ENCODE measurements at places on chromosomes 3 and 15. TPM values are rescaled to one million over a fixed set of nuclear protein-coding genes. Genes with fewer than 3 reads are reported as not detected.

DNA sequence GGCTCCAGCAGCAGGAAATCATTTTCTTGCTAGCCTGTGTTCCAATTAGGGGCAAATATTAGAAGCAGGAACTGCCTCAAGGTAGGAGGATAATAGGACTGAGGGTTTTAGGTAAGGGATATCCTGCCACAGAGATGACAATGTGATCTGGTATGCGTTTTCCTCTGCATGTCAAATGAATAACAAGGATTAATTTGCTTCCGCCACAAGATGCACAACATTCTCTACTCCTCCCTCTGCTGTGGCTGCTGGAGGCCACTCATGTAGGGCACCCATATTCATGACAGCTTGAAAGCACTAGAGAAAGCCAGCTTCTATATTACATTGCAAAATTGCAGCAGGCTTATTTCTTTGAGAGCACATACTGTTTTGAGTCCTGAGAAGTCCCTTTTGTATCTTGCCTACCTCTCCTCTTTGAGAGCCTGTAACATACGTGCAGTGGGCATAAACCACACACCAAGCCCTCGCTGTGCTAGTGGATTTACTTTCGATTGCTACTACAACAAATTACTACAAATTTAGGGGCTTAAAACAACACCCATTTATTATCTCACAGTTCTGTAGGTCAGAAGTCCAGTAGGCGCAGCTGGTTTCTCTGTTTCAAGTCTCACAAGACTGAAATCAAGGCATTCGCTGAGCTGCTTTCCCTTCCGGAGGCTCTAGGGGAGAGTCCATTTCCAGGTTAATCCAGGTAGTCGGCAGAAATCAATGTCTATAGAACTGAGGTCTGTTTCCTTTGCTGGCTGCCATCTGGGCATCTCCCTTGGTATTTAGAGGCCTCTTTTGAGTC is 5.9 kb upstream of the CD47 start:
- no peak for DNase-seq

EXD1 gene
- total RNA-seq = not detected

- DNase-seq = no peak
These were observed 1.0 kb upstream of the ONECUT1 start for GRCh38 chr15:52790941-52791751.

DNA sequence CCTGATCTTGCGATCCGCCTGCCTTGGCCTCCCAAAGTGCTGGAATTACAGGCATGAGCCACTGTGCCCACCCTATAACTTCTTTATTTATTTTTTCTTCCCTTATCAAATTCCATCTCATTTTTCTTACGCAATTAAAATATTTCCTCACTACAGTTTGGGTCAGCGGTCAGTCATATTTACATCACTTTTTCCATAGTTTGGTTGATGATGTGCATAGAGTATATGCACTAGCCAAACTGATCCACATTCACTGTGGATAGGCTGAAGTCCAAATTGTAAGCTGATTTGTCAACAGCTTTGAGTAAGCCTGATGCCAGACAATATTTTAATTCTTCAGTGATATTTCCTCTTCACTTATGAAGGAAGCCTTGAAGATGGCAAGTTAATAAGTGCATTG is 256.3 kb downstream of the TIGIT start:
- DNase-seq = no peak

CPNE9 gene
- total RNA-seq = not detected

DNA sequence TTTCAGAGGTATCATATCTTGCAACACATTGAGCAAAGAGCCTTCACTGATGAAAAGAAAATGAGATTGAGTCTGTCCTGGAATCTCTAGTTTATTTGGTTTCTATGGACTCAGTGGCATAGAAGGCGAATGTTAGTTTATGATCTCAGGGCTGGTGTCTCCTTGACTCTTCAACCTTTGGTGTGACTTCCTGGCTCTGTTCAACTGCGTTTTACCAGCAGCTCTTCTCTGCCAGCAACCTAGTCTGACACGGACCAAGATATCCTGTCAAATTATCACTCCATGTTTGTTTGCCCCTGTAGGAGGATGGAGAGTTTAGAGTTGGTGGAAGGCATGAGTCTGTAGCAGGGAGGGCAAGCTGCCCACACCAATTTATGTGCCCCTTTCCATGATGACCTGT is 82.9 kb upstream of the TBC1D5 start:
- no peak for DNase-seq

SENP8 gene
- 1.2 TPM for total RNA-seq

DNA sequence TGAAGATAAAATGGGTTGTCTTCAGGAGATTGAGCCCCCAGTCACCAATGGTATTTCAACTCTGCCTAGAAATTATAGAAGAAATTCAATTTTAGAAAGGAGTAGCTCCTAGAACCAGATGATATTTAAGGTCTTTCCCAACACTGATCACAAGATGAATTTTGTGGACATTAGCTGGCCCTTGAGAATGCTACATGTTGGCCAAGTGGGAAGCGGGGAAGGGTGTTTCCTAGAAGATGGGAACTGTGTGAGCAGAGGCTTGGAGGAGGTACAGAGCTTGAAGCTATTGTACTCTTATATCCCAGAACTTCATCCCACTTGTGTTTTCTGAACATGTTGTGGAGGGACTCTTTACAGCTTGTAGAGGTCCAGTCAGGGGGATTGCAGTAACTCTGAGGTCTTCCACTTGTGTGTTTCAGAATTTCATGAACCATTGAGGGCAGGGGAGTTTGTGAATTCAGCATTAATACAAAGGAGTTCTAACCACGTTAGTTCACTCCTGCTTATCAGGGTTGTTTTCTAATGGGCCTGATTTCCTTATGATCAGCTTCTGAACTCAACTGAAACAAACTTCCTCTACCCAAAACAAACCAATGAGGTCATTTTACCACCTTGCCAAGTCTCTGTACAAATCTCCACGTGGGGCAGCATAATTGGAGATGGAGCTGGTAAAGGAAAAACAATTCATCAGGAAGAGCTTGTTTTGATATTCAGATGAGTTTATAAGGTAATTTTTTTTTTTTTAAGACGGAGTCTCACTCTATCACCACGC is 152.6 kb upstream of the TPM1 start:
- peak; percentile 49 for DNase-seq

DNA sequence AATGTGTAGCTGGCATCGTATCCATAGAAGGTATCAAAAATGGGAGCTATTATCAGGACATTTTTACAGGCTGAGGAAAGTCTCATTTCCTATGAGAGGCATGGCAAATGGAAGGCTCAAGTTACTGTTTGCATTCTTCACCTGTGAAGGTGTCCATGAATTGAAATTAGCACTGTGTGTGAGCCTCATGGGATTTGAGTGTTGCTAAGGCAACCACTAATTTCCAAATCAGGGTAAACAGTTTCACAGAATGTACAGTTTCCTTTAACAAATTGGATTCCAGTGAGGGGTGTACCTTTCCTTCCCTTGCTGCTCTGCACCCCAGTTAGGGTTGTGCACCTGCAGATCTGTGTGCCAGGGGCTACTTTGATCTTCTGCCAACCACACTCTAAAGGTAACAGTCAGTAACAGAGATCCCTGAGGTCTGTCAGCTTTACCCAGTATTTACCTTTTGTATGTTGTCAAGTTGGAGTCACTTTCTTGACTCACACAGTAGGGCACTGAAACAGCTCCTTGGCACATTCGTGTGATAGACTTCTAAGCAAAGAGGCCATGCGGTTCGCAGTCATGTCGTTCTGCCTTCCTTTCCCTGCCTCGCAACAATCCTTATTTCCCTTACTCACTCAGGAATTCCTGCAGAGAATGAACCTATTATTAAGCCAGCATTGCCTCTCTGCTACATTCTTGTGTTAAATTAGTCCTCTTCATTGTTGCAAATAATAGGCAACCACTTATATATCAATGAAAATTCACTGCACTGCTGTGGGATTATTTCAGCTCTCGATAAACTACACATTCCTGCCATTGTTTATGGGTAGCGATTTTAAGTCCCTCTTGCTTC is 129.8 kb upstream of the GBE1 start:
- DNase-seq = no peak

GRCh38 chr15:63294359-63294758 is 17.0 kb downstream of the APH1B start:
- no peak for DNase-seq

ALS2CL gene
- total RNA-seq = 20.1 TPM

DNA sequence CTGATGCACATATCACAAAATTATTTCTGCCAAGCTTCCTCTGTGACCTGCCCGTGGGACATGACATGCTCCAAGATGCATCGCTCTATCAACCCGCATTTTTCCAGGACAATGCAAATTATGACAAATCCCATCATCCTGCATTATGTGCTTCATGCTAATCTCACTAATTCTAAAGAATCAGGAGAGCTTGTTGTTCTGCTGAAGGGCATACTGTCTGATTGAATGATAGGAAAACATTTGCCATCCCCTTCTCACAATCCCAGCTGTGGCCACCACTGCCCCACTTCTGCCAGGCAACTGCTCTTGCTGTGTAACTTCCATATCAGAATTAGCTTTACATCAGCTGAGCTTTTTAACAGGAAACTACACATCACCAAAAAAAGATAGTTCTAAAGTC is 203.5 kb upstream of the NANOGP8 start:
- DNase-seq = no peak

- no peak for DNase-seq
These were observed 179.4 kb upstream of the ALCAM start for GRCh38 chr3:105187344-105187743.

- DNase-seq = no peak
These were observed 25.0 kb downstream of the ANXA2 start for GRCh38 chr15:60372756-60373155.

SPINK8 gene
- not detected for total RNA-seq

GRCh38 chr3:107956991-107957900 is 133.6 kb downstream of the CD47 start:
- peak; percentile 79 for DNase-seq

SPESP1 gene
- 1.7 TPM for total RNA-seq

SNRPN gene
- 81.3 TPM for total RNA-seq

DNA sequence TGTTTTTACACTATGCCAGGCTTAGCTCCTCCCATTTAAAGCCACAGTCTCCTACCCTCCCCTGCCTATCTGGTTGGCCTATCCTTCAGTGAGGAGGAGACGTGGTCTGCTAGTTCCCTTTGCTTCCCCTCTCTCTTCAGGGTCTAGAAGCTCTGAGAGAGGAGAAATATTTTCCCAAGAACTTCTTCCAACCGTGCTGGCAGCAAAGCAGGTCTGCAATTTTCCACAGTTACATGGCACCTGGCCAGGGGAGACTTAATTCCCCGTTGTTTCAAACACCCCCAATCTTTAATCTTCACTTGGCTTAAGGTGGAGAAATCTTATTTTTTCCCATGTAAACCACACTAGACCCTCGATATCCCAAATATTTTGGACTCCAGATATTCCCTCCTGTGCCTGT is 149.5 kb upstream of the MCTP2 start:
- DNase-seq = no peak

LCMT2 gene
- 10.0 TPM for total RNA-seq

- no peak for DNase-seq
These were observed 262.4 kb downstream of the SLC9A9 start for GRCh38 chr3:143585720-143586456.

GRCh38 chr15:49741712-49742111 is 120.9 kb downstream of the DTWD1 start:
- no peak for DNase-seq

VPS33B gene
- total RNA-seq = 10.9 TPM

DNA sequence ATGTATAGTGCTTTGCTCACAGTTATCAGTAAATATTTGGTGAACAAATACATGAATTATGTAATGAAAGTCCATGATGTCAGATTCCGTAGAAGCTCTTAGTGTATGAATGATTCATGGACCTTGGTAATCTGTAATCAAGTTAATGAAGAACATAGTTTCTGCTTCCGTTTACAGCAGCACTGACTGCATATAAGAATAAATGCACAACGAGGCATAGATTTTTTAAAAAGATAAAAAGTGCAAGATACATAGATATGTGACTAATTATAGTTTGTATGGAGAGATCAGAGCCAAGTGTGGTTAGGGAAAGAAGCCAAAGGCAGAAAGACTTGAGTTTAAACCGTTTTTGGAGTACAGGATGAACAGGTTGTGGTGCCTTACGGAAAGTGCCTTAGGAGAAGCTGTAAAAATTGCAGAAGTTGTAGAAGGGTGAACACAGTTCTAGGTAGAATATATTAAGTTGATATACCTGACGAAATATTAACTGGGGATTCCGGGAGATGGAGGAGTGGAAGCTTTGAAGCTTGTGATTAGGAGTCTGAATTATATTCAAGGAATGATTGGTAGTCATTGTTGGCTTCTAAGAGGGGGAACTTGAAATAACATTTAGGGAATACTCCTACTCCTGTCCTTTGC is 293.1 kb downstream of the NLGN1 start:
- no peak for DNase-seq

DNA sequence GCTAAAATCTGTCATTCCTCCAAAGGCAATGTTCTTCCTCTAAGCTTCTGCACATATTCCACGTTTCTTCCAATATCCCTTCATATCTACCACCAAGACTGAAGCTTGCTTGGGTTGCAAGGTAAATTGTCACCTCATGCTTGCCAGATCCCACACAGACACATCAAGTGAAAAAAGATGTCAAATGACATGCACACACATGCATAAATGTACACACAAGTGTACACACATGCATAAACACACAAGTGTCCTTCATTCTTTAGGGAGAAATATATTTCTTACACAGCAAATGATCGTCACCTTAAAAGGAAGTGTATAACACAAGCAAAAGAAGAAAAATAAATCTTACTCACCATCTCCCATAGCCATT is 59.4 kb downstream of the CLASP2 start:
- no peak for DNase-seq

- DNase-seq = no peak
These were observed 12.8 kb upstream of the GATA2 start for GRCh38 chr3:128505771-128506170.

Measured in tibial nerve (tissue), 4 donors.